ENCODE measurements at places on chromosomes 16 and 17. TPM values are rescaled to one million over a fixed set of nuclear protein-coding genes. Genes with fewer than 3 reads are reported as not detected.

- DNase-seq = no peak
These were observed 2.3 kb downstream of the CLUH start for GRCh38 chr17:2709183-2709661.

GRCh38 chr16:68907297-68907696 is 64.0 kb downstream of the TANGO6 start:
- DNase-seq = no peak

- no peak for DNase-seq
These were observed 23.9 kb downstream of the NLRC5 start for GRCh38 chr16:57013229-57013628.

GRCh38 chr16:88522276-88522949 is 47.8 kb upstream of the ZC3H18 start:
- no peak for DNase-seq

DNA sequence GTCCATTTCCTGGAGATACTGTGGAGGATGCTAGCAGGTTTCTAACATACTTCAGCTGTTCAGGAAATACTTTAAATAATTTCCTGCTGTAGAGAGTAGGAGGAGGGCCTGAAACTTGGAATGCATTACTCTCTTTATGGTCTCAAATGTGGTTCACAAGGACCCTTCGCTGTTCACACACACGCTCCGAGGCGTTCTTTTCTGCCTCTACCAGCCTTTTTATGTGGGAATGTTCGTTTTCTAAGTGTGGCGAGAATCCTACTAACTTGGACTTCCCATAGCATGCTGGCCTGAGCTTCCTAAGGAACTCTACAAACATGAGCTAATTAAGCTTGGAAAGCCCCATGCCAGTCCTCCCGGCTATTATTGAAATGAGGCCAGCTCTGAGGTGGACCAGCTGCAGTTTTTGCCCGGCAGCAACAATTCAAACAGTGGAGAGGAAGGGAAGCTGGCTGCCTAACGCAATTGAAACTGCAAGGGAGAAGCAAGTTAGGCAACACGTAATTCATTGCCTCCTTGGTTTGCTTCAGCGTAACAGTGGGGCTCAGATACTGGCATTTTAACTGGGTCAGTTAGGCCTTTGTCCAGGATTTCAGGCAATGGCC is 18.9 kb downstream of the KPNA2 start:
- peak; percentile 33 for DNase-seq

The CLEC18C gene
- total RNA-seq = not detected

The BEAN1 gene
- total RNA-seq = not detected

The GAST gene
- not detected for total RNA-seq

Data from G401 (cell line).